ENCODE measurements at places on chromosomes 16 and 17.

DNA sequence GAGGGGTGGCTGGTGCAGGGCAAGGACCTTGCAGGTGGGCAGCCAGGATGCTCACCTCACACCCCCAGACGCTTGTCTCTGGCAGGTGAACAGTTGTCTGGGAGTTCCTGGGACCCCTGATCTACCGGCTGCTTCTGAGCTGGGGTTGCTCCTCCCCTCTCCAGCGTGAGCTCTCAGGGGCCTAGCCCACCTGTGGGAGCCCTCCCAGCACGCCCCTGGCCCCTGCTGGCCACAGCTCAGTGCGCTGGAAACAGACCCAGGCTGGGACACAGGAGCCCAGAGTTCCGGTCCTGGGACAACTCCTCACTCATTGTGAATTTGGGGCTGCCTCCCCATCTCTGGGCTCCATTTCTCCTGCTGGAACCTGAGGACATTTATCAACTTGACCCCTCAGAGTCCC is 30.3 kb downstream of the ARHGAP23 start:
- no peak for DNase-seq

- DNase-seq, result no peak
These were observed 32.8 kb downstream of the CACNA1G start for GRCh38 chr17:50593321-50593720.

- no peak for DNase-seq
These were observed 3.3 kb downstream of the TSPOAP1 start for GRCh38 chr17:58325289-58325726.

GRCh38 chr17:15744885-15745284 is 12.8 kb downstream of the TBC1D26 start:
- DNase-seq, result no peak

DNA sequence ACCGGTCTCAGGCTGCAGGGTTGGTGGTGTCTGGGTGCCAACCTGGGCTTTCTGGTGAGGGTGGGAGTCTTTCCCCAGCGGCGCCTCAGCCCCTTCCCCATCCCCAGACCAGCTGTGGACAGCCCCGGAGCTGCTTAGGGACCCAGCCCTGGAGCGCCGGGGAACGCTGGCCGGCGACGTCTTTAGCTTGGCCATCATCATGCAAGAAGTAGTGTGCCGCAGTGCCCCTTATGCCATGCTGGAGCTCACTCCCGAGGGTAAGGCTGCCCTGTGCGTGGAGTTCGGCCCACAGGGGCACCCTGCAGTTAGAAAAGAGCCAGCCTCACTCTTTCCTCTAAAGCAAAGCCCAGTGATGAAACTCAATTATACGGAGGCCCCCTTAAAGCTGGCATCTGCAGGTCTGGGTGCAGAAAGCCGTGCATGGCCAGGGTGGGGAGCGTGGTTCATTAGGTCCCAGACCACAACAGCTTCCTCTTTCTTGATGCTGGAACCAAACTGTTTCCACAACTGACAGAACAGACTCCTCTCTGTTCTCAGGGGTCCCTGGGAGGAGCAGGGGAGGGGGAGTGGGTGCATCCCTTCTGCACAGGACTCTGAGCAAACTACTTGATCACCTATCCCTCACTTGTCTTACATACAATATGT is 10.7 kb downstream of the GUCY2D start:
- no peak for DNase-seq

DNA sequence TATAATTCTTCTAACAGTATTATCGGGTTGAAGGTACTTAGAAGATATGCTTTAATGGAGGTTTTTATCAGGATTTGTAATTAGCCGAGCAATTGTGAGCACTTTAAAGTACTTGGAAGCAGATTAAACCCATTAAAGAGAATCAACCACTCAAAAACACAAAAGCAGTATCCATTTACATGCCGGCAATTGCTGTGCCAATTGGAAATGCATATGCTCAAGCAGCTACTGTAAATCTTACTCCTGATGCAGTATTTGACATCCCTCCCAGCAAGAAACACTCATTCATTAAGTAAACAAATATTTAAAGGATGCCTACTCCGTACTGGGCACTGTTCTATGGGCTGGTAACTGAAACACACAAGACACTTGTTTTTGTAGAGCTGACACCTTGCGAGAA is 11.4 kb upstream of the CCL1 start:
- no peak for DNase-seq

DNA sequence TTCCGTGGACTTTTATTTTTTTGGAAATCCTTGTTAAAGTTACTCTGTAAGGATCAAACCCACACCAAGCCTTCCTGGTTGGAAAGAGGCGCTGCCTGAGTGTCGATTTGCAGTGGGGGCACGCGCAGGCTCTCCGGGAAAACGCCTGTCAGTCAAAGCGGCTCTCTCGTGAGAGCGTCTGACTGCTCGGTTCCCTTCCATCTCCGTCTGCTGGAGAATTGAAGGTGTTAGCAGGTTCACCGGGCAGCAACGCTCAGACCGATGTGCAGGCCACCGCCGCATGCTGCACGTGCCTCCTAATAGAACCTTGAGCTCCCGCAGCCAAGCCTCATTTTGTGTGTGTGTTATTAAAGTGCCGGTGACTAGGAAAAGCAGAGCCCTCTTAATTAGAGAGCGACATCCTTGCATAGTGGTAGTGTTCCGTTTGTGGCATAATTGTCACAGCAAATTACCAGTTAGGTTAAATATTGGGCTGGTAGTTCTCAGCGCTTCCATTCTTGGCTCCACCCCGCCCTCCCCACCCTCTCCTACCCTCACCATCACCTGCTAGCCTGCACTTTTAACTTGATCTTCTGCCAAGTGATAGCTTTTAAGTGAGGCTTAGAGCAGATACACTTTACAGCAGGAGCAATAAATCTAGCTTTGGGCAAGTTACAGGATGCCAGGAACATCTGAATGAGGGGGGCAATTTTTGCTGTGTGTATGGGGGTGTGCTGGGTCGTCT is 75.5 kb downstream of the RPA1 start:
- no peak for DNase-seq

GRCh38 chr16:89733322-89733721 is 12.0 kb downstream of the ZNF276 start:
- no peak for DNase-seq

DNA sequence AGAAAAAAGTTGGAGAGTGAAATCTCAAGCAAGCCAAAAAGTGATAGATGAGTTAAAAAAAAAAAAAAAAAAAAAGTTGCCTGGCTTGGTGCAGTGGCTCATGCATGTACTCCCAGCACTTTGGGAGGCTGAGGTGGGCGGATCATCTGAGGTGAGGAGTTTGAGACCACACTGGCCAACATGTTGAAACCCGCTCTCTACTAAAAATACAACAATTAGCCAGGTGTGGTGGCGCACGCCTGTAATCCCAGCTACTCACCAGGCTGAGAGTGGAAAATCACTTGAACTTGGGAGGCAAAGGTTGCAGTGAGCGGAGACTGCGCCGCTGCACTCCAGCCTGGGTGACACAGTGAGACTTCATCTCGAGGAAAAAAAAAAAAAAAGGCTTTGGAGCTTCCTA is 668.8 kb downstream of the WWOX start:
- DNase-seq, result no peak

All from RCC 7860 (cell line).